ENCODE measurements at places on chromosomes 2 and 18. TPM values are rescaled to one million over a fixed set of nuclear protein-coding genes. Genes with fewer than 3 reads are reported as not detected.

DNA sequence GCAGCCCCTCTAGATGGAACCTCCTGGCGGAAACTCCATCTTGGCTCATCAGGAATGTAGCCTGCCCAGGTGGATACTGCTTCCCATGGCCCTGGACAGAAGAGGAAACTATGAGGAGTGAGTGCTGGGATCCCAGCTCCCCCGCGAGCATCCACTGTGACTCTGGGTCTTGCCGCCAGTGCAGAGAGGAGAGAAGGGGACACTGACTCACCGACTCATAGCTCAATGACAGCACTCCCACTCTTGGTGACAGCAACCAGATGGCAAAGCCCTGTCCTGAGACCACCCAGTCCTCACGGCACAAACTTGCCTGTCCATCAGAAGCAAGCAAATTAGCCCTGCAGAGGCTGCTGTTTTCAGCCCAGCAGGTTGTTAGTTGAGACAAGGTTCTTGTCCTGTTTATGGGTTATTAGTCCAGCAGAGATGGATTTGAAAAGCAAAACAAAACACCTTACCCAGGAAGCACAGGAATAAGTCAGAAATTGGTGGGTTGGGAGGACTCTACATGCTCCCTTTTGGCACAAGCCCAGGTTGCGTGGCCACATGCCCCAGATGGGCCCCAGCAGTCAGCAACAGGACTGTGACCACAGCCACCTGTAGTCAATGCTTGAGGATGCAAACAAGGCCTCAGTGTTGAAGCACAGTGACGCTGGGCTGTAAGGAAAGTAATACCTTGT, 111.5 kb upstream of the GLI2 start:
- no peak for DNase-seq

DNA sequence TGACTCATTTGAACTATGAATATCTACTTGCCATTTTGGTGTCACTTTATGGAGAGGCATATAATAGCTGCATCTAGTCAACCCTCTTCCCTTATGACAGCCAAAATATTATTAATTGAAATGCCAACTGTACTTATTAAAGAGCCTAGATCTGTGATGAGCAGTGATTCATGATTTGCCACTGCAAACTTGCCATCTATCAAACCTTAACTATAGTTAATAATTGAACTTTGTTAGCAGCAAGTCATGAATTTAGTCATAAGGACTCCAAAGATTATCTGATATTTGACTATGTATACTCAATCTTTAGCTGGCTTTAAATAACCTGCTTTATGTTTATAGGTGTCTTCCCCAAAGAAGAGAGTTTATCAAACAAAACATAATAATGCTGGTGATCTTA, 116.4 kb upstream of the VWC2L start:
- no peak for DNase-seq

DNA sequence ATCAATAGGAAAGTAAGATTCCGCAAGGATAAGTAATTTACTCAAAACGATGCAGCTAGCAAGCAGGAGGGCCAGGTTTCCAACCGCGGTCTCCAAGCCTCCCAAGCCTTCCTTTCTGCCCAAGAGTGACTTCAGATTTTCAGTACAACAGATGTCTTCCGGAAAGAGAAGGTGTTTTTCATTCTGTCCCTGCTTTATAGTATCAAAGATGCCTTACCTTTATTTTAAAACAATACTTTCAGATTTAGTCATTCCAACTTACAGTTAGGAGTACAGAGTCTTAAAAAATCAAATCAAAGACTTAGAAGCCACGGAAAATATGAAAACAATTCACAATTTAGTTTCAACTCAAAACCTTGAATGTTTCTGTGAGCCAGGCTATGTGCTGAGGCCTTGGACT, 43.6 kb downstream of the CYB5A start:
- DNase-seq, result no peak

Gene C2orf76
- 8.4 TPM for total RNA-seq

Gene YIPF4
- total RNA-seq, result 43.4 TPM
